LNCaP clone FGC (cell line): ENCODE measurements at places on chromosomes 12 and 14.
A peak's percentile ranks its signal among the peaks of the same experiment; 100 is the strongest.

DNA sequence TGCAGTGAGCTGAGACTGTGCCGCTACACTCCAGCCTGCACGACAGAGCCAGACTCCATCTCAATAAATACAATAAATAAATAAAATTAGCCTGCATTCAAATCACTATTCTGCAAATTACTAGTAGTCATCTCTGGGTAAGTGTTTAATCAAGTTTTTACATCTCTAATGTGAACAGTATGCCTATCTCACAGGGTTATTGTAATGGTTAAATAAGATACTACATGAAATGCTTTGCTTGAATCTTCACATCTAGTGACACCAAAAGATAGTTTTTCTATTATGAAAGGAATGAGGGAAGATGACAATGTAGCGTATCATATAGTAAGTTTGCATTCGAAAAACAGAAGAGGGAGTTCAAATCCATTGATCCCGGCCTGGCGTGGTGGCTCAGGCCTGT is 2.1 kb downstream of the SRSF9 start:
- no peak for DNase-seq

DNA sequence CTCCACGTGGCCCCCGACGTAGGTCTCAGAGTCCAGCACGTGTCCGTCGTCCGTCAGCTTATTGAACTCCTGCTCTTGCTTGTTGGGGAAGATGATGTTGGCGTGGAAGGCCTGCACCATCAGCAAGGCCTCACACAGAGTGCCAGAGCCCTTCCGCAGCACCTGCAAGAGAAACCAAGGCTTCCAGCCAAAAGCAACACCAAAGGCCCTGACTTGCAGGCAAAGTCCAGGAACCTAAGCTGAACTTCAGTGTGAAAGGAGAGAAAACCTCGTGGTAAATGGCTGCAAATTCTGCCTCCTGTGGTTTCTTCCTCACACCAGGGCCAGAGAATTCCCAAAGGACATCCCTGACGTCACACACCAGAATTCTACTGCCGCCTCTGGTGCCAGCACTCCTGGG is 14.5 kb downstream of the POLE start:
- no peak for DNase-seq

- DNase-seq, result no peak
These were observed 16.3 kb downstream of the GXYLT1 start for GRCh38 chr12:42128327-42128726.

GRCh38 chr14:67313153-67313552 is 46.5 kb downstream of the ATP6V1D start:
- DNase-seq, result peak; percentile 10

DNA sequence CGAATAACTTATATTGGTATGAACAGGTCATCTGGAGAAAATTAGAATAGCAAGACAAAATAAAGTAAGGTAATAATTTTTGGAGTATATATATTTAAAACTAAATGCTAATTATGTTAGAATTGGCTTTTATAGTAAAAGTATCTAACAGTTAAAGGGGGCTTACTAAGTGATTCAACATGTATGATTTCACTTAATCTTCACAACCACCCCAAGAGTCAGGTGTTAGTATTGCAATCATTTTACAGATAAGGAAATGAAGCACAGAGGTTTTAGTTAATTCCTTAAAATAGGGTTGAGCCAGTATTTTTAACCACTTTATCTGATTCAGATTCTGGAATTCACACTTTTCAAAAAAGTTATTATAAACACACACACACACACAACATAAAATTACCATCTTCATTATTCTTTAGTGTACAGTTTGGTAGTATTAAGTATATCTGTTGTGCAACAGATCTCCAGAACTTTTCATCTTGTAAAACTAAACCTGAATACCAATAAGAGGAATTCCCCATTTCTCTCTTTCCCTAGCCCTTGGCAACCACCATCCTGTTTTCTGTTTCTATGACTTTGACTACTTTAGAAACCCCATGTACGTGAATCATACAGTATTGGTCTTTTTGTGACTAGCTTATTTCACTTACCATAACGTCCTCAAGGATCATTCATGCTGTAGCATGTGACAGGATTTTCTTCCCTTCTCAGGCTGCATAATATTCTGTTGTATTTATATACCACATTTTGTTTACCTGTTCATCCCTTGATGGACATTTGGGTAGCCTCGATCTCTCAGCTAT is 12.5 kb downstream of the A2M start:
- DNase-seq, result no peak

DNA sequence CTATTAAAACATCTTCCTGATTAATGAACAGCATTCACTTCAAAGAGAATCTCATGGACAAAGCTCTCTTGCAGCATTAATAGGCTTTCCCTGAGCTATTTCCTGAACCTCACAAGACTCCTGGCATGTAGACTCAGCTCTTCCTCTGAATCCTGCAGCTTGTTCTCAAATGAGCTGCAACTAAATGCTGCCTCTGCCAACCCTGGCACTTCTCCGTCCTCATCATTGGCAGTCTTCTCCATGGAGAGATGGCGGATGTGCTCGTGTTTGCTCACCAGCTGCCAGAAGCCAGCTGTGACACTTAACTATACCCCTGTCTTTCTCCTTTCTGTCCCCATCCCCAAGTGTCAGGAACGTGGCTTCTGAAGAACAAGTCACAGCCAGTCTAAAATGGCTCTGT is 232.1 kb downstream of the FOXN3 start:
- DNase-seq, result peak; percentile 55

- DNase-seq, result no peak
These were observed 248.3 kb upstream of the LRIG3 start for GRCh38 chr12:59168647-59169046.

GRCh38 chr12:28574746-28575592 is 384.7 kb downstream of the CCDC91 start:
- DNase-seq, result no peak

- no peak for DNase-seq
These were observed 393.0 kb downstream of the BMP4 start for GRCh38 chr14:53563628-53564027.

- no peak for DNase-seq
These were observed 83.2 kb upstream of the PWP1 start for GRCh38 chr12:107602446-107602845.

DNA sequence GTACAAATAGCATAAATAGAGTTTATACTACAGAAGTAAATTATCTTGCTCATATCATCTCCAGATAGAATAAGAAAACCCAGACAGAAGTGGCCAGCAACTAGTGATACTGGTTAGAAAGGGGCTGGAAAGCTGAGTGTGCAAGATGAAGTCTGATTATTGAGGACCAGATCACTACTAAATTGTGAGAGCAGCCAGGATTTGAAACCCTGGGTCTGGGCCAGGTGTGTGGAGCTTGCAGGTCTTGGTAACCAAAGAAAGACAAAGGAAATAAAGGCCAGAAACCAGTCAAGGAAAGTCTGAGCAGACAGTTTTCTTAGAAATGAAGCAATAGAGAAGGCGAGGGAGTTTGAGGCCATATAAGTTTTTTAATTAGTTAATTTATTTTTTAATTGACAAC is 611.8 kb downstream of the ETNK1 start:
- DNase-seq, result no peak

DNA sequence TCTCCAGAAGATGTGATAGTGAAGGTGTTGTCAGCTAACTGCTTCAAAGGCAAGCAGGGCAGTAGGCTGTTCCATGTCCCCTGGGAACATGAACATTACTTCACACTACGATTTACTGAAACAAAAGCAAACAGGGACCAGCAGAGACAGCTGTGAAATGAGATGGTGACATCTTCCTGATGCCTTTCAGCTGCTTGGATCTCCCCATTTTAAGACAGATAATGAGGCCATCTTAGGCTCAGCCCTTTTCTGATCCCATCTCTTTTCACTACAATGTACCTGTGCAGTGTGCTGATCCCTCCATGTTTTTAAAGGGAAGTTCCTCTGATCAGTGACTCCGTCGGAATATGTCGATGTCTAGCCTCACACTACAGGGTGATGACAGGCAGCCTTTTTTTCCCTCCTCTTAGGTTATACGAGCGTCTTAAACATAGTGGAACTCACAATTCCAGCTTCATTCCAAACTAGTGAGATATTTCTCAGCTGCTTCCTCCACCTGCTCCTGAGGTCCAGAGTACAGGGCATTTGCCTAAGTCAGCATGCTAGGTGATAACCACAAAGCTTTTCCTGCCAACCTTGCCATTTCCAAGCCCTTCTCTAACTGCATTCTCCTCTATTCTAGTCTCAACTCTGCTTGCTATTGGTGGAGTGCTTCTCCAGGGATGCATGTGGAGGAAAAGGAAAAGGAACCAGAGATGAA is 87.6 kb upstream of the EGLN3 start:
- DNase-seq, result no peak

GRCh38 chr14:63428486-63428885 is 109.8 kb upstream of the GPHB5 start:
- no peak for DNase-seq

GRCh38 chr14:94681300-94682060 is 69.3 kb downstream of the SERPINA3 start:
- DNase-seq, result peak; percentile 61

DNA sequence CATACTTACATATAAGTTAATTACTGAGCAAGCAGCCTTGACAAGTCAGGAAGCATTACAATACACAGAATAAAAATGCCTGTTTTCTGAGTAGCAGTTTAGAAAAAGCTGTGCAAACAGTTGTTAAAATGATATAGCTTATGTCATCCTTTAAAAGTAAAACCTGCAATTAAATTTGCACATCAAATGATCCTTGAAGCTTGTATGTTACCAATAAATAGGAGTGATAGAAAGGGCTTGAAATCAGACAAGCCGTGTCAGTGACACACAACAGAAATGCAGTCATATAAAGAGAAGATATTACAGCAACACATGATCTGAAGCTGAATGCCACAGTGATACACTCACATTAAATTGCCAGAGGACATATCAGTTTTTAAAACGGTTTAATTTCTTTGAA is 70.0 kb downstream of the EPS8 start:
- peak; percentile 43 for DNase-seq

- DNase-seq, result no peak
These were observed at the start of gene RNASE7 for GRCh38 chr14:21041676-21042433. Gene RNASE7, plus strand, starts transcription at chr14:21042362. Its CDS starts 631 bp downstream, at chr14:21042993.
